CD4-positive, alpha-beta T cell treated with Interleukin-10 for 1 hour (primary cell): ENCODE measurements at places on chromosomes 5 and 9.
A peak's percentile ranks its signal among the peaks of the same experiment; 100 is the strongest.

DNA sequence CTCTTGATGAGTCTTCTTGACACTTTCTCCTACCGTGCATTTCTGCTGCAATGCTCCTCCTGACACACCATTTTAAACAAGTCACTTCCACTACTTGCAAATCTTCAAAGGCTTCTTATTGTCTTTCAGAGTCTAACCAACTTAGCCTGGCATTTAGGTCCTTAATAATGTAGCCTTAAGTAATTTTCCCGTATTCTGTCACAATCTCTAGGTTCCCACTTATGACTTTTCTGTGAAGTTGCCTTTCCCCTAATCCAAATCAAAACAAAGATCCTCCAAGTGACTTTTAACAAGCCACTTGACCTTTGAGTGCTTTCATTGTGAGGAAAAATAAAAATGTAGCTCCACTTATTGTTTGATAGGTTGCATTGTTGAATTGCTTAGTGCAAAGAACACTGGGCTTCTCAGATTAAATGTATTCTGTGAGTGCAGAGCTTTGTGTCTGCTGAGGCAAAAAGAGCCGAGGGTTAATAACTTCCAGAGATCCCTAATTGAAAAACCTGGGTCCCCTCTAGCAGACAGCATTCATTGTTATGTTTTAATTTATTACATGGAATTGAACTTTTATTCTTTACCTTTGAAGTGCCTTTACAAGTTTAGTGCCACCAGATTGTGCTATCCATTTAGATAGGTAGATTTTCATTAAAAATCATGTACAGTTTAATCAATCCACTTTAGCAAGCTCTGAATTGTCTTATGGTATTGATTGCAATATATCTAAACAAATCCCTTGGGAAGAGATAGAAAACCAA, 341.7 kb upstream of the TYRP1 start:
- no peak for DNase-seq

- DNase-seq = no peak
These were observed 935 bp upstream of the MSX2 start for GRCh38 chr5:174723315-174723978.

- no peak for DNase-seq
These were observed 72.4 kb downstream of the TMEM215 start for GRCh38 chr9:32855752-32856151.

GRCh38 chr5:74196233-74196632, 444.3 kb downstream of the ENC1 start:
- no peak for DNase-seq

- no peak for DNase-seq
These were observed 441.5 kb downstream of the ENC1 start for GRCh38 chr5:74199005-74199404.

DNA sequence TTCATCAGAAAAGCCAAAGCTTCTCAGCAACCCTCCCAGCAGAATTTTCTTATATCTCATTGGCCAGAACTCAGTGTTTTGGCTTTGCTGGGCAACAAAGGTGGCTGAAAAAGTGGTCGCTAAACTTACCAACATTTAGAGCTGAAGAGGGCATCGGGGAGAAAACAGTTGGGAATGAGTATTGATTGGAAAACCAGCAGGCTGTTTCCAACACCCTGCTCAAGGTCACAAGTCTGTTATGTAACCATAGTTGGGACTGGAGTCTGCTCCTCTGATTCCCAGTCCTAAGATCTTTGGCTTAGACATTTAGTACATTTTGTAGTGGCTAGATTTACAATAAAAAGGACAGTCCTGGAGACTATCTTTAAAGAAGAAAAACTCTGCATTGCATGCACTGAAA, 17.1 kb downstream of the IL12B start:
- DNase-seq = no peak

DNA sequence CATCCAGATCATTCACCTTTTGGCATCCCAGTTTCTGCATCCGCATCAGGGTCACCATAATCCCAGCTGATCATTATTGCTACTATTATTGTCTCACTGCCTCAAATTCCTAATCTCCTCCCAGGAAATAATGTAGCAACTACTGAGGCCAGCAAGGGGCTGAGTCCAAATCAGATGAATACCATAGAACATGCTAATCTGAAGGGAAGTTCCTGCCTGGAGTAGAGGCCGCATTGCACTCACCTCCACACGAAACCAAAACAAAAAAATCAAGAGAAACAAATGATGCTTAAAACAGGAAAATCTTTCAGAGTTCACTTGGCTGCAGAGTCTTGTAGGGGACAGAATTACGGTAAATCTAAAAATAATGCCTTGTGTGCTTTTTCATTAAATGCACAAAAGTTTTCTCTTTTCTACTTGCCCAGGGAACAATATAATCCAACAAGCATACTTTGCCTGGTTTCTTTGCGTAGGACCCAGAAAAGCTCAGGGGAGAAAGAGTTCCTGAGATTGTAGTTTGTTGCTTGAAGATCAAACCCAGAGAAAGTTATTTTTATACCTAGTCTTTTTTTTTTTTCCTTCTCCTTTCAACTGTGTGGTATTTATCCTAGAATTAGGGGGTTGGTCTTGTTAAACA, 87.7 kb upstream of the KLF4 start:
- no peak for DNase-seq

DNA sequence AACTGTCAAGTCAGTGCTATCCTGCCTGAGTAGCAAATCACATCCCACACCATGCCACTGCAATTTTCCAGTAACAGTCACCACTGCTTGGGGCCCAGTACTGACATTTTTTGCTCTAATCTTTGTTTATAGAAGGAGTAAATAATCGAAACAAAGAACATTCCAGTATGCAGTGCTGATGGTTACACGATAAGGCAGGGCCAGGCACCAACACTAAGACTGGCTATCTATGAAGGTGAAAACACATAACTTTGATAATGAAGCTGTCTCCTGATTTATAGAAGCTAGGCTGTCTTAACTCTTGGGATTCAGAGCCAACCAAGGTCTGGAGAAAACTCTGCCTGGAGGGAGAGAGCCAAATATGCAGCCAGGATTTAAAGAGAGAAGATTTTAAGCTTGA, 365.3 kb downstream of the BNC2 start:
- no peak for DNase-seq

- DNase-seq = peak; percentile 60
These were observed 478 bp downstream of the RAB14 start for GRCh38 chr9:121201045-121201737.

DNA sequence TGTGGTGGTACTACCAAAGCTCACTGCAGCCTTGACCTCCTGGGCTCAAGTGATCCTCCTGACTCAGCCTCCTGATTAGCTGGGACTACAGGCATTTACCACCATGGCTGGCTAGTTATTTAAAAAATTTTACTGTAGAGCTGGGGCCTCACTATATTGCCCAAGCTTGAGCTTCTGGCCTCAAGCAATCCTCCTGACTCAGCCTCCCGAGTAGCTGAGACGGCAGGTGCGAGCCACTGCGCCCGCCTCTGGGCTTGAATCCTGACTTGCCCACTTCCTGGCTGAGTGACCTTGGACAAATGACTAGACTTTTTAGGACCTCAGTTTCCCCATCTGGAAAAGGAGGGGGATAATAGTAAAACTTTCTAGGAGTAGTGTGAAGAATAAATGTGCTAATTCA, 32.1 kb downstream of the NCS1 start:
- no peak for DNase-seq
